ENCODE measurements at places on chromosomes 7 and 10.

DNA sequence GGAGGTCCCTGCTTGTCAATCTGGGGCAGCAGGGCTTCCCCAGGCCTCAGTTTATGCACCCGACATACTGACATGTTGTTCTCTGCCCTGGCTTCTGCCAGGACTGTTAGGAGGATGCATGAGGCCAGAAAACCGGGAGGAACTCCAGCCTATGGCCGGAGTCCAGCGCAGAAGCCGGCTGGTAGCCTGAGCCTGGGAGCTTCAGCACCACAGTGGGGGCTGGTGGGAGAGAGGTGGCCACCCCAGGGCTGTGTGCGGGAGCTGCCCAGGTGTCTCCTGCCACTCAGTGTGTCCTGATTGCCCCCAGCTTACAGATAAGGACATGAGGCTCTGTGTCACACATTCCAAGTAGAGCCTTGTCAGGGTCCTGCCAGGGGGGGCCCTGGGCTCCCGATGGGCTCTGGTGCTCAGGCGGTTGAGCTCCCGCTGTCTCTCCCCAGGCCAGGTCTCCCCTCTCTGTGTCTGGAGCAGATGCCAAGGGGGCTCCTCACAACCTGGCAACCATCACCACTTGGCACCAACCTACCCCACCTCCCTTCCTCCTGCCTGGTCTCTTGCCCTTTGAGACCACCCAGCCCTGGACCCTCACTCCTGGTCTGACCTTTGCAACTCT, 32.3 kb downstream of the PPIF start:
- DNase-seq: no peak

DNA sequence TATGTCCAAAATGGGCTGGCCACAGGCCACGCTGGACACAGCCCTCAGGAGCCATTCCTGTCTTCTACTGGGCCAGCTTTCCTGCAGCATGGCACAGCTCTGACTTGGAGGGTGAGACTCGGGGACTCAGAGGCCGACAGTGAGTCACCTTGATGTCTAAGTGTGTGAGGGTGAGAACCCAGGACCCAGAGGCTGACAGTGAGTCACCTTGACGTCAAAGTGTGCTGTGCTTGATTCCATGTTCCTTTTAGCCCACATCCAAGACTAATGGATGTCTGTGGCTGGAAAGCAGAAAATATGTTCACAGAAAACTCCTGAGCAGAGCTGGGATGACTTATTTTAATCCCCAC, 6.0 kb upstream of the FAM170B start:
- no peak for DNase-seq

DNA sequence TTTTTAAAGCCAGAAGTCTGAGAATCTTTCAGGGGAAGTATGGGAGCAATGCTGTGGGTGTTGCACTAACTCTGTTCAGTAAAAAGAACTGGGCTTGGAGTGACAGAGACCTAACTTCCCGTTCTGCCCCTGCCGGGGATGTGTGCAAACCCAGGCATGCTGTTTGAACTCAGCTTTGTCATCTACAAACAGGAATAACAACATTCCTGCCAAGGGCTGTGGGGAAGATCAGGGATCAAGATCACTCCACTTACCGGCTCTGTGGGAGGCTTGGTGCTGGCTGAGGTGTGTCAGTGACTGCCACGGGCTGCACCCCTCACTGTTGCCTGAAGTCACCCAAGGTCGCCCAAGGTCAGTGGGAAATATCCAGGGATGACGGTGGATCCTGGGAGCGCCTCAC, 23.1 kb upstream of the DRGX start:
- no peak for DNase-seq

- DNase-seq: no peak
Observed at GRCh38 chr10:110334061-110334656, 29.4 kb upstream of the SMNDC1 start.

GRCh38 chr7:23490357-23491135, 20.3 kb upstream of the IGF2BP3 start:
- no peak for DNase-seq

- DNase-seq: no peak
Observed at GRCh38 chr7:139582130-139582650, 58.7 kb downstream of the CLEC2L start.

DNA sequence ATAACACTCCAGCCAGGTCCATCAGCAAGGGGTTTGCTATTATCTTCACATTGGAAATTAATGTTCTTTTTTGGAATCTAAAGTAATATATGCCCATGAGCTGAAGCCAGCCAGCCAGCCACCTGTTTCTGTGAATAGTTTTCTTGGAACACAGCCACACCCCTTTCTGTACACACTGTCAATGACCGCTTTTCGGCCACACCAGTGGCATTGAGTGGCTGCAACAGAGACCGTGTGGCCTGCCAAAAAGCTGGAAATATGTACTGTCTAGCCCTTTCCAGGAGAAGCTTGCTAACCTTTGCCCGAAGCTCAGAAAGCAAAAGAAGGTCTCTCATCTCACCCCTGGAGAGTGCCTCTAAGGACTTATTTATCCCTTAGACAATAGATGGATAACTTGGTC, 98.5 kb upstream of the NPS start:
- no peak for DNase-seq

GRCh38 chr7:150965273-150965830, 12.8 kb downstream of the KCNH2 start:
- DNase-seq: no peak

GRCh38 chr7:23065974-23066373, 39.6 kb upstream of the KLHL7 start:
- DNase-seq: no peak

DNA sequence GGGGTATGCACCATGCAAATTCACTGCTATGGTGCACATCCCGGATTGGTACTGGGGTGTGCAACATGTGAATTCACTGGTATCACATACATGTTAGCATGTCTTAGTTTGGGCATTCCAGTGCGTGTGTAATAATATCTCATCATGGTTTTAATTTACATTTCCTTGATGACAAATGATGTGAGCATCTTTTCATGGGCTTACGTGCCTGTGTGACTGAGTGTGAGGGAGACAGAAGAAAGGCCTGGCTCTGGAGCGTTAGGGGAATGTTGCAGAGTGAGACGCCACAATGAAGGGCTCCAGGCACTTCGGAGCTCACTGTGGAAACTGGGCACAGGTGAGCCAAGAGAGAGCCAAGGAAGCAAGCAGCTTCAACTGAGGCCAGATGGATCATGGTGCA, 162.6 kb downstream of the UBE2H start:
- no peak for DNase-seq

DNA sequence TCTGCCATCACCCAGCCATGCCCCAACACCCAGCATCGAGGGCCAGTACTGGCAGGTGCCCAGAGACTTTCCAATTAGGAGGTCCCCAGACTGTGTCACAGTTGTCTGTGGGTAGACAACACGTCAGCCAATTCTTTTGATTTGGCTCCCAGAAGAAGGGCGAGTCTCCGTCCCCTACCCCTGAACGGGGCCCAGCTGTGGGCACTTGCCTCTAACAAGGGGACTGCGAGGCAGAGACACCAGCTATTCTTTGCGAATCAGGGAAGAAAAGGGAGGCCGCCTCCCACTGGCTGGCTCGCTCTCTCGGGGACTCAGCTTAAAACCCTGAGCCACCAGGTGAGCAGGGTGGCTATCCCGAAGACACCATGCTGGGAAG, 167.3 kb downstream of the USP6NL start:
- no peak for DNase-seq

- DNase-seq: no peak
Observed at GRCh38 chr10:48501226-48501625, 103.6 kb downstream of the ARHGAP22 start.

GRCh38 chr7:142894112-142894984, 8.8 kb upstream of the TRPV6 start:
- no peak for DNase-seq

All from NCI-H526 treated with DMSO at 0.1 percent for 48 hours (cell line).